ENCODE measurements at places on chromosomes 12 and 14.

DNA sequence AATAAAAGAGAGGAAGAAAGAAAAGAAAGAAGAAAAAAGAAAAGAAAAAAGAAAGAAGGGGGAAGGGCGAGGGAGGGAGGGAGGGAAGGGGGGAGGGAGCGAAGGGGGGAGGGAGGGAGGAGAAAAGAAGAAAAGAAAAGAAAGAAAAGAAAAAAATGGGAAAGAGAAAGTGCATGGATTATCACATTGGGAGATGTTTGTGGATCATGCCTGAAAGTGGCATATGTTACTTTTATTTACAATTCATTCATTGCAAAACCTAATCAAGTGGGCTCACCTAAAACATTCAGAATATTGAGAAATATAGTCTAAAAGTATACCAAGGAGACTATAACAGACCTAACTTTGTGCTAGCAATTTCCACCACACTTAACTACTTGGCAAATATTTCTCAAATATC is 246.9 kb upstream of the SYT1 start:
- no peak for DNase-seq

GRCh38 chr12:131487388-131488124 is 223.3 kb upstream of the SFSWAP start:
- DNase-seq, result no peak

- DNase-seq, result no peak
Measured at GRCh38 chr12:60201891-60202290, 606.1 kb downstream of the SLC16A7 start.

DNA sequence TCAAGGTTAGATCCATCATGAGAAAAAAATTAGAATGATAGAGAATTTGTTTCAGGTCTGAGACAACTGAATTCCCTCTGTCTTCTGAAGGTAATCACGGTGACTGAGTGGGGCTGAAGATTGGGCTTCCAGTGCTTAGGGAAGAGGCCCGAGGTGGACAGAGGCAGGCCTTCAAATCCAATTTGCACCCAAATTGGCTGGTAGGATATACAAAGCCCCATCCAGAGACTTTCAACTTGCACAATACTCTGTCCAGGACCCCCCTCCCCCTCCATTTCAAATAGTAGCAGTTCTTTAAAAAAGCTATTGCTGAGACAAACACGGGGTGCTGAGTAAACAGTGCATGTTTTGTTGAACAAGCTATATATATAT is 3.6 kb upstream of the FOXG1 start:
- DNase-seq, result no peak

- DNase-seq, result peak; percentile 73
Measured at GRCh38 chr14:24274101-24274543, 2.7 kb upstream of the RABGGTA start.

- no peak for DNase-seq
Measured at GRCh38 chr12:32437095-32437515, 37.7 kb downstream of the FGD4 start.

Data from SIG-M5 (cell line).